Suppressor macrophage (primary cell): ENCODE measurements at places on chromosomes 1 and 21.
A peak's percentile ranks its signal among the peaks of the same experiment; 100 is the strongest.

DNA sequence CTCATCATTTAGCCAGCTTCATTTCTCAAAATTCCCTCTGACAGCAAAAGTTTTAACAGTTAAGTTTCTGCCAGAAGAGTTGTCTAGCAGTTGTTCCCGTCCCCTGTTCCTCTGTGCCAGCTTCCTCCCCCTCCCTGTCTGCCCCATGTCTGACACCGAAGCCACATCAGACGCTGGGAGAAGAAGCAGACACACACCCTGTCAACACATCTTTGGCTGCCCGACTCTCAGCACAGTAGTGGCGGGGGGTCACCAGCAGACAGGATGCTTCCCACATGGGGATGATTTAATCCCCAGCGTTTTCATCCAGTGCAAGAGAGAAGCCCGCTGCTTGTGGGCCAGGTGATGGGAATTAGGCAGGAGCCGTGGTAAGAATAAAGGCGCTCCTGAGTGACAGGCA, 379.4 kb upstream of the RUNX1 start:
- DNase-seq = peak; percentile 27

DNA sequence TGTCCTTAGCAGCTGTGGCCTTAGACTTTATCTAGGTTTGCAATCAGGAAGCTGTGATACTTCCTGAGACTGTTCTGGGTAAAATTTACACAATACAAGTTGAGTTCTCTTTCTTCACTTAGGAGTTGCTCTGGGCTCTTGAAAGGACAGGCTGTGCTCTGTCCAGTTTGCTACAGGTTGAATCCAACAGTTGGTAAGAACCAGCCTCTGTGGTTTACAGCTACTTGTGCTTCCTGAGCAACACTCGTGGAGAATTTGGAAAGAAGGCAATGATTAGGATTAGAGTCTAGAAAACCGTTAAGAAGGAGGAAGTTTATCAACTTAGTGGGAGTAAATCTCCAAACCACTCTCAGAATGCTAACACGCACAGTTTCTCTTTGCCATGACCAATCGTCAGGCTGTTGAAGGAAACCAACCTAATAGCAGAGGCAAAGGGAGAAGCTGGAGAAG, 26.8 kb downstream of the GFI1 start:
- DNase-seq = peak; percentile 92

DNA sequence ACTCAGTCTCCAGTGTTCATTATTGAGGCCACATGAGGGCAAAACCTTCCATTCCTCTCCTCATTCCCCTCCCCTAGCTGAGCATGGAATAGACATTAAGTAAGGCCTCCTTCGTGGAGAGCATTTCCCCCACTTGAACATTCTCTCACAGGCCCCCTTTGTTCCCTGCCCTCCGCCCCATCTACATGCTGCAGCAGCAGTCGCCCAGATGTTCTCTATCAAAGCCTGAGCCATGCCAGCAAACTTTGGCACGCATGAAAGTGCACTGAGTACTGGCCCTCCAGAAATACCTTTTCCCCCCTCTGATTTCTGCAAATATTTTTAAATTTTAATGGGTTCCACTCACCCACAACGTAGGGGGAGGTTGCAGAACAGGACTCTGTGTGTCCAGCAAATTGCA, 20.9 kb upstream of the GORAB start:
- DNase-seq = no peak

DNA sequence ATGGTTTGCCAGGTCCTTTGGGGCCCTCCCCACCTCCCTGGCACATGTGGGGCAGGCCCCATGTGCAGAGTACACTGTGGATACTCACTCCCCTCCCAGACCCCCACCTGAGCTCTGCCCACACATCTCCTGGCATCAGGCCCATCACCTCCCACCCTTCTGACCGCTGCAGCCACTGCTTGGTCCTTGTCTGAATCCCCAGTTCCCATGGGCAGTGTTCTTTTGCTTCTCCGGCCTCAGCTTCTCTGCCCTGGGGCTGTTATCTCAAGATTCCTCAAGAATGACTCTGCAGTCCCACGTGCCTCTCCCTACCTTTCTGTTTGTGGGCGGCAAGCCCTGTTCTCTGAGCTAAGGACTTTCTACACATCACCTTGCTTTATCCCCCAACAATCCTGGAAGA, 187.7 kb upstream of the EDN2 start:
- DNase-seq = no peak

DNA sequence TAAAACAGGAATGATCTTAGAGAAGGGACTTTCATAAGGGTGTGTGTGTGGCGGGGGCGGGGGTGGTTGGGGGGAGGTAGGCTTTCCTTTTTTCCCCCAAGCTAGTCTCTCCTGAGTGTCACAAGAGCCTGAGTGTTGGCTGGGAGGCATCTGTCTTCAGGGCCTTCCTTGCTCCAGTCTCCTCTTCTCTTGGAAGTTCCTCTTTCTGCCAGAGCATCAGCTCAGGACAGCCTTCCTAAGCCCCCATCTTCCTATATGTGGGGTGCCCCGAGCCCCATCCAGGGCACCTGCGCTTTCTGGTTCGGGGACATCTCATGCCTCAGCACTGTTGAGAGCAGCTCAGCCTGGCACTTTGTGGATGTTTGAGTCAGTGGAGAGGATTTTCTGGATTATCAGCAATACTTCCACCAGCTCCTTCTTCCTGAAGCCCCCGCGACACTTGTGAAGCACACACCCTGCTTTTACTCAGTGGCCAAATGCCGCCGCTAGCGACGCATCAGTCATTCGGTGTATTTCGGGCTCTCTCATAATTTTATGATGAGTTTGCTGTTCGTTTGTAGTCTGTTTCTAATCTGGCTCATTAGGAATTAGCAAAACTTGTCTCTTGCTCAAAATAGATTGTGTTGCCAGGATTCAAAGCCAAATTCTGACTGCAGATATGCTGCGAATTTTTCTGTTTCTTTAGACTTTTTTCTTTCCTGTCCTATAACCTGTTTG, 61.7 kb downstream of the GALNT2 start:
- DNase-seq = peak; percentile 28

DNA sequence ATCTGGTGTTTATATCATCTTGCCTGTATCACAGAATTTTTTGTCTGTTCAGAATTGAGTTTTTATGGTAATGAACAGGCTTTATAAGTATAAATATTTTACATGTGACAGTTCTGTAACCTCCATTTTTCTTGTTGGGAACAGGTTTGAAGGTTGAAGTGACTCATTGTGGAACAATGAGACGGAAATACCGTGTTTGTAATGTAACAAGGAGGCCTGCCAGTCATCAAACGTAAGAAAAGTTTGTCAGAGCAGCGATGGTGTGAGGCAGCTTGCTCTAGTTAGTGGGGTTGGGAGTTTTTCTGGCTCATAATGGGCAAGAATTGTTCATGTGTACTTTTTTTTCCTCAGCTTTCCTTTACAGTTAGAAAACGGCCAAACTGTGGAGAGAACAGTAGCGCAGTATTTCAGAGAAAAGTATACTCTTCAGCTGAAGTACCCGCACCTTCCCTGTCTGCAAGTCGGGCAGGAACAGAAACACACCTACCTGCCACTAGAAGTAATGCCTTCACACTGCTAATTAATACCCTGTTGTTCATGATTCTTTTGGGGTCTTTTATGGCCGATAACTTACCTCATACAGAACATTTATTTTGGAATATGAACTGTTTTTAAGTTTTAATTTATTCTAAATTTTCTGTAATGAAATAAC, 75.2 kb upstream of the TEKT2 start:
- no peak for DNase-seq

DNA sequence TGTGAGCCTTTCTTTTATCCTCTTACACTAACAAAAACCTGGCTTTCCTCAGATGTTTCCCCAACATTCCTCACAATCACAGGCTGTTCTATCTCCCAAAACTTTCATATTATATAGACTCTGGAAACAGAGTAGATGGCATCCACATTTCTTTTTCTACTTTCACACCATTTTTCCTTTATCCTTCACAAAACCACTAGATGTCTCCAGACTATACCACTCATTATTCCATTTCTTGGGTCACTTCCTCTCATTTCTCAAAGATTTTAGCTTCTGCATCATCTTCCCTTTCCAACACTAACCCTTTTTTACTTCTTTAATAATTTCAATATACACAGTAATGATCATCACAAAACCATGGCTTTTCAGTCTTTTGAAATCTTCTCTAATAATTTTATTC, 286.0 kb upstream of the DEPDC1 start:
- DNase-seq = no peak

DNA sequence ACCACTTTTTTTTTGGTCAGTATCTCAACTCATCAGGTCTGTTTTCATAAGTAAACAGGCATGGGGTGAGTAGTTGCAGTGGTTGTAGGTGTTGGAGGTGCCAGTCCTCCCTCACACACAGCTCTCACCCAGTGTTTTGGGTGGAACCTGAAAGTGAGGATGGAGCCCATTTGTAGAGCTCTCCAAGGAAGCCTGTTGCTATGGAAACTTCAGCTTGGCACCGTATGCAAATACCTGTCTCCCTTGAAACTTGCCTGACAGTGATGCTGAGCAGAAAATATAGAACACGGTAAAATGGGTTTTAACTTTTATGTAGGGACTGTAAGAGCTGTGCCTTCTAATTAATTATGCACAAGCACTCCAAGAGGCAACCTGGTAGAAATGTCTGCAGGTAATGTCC, 214.1 kb downstream of the AJAP1 start:
- no peak for DNase-seq

GRCh38 chr1:78303620-78304019, 187.2 kb upstream of the PTGFR start:
- DNase-seq = no peak

GRCh38 chr21:31552826-31553225, 106.7 kb upstream of the SOD1 start:
- no peak for DNase-seq

- DNase-seq = no peak
Measured at GRCh38 chr1:42152907-42153600, at the start of gene GUCA2B. GUCA2B (plus strand) TSS chr1:42153410; CDS start chr1:42153451, 41 bp downstream.

DNA sequence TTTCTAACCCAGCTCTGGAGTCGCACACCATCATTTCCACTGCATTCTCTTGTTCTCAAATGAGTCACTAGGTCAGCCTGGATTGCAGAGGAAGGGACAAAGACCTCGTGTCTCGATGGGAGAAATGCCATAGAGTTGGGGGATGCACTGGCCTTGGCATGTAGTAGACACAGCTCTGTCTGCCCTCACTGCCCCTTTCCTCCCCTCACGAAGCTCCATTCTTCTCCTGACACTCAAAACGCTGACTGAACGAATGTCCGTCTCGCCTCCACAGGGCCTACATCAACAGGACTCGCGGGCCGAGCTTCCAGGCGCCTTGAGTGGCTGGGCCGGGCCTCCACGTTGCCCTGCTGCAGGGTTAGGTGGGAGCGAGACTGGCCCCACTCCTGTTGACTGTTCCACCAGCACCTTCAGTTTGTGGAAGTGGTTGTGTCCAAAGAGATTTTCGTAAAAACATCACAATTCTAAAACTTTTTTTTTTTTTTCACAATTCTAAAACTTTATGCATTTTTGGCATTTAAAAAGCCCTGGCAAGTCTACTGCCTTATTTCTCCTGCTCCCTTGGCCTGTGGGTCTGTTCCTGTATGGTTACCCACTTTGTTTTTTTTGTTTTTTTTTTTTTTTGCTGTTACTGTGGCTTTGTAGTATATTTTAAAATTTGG, 18.8 kb downstream of the PKNOX1 start:
- no peak for DNase-seq

GRCh38 chr1:111602974-111603373, 16.6 kb upstream of the RAP1A start:
- no peak for DNase-seq
